ENCODE measurements at places on chromosomes 4 and X. TPM values are rescaled to one million over a fixed set of nuclear protein-coding genes. Genes with fewer than 3 reads are reported as not detected.

The MAGEA1 gene
- total RNA-seq: not detected

The VCX3A gene
- total RNA-seq: not detected

The FAM47E gene
- 6.6 TPM for total RNA-seq

The NUP62CL gene
- 4.7 TPM for total RNA-seq

The ASB5 gene
- not detected for total RNA-seq

The KCND1 gene
- 0.63 TPM for total RNA-seq

The F11 gene
- not detected for total RNA-seq

The DCLK2 gene
- total RNA-seq: 203 TPM

The GCNA gene
- total RNA-seq: 5.3 TPM

The RPA4 gene
- total RNA-seq: 2.8 TPM

The MAGEB17 gene
- total RNA-seq: not detected

The CFAP299 gene
- 1.9 TPM for total RNA-seq

The SYN1 gene
- total RNA-seq: 27.9 TPM

The ASMT gene
- not detected for total RNA-seq

The USP17L12 gene
- not detected for total RNA-seq

The TLR10 gene
- 0.63 TPM for total RNA-seq

The REPS2 gene
- total RNA-seq: 24.4 TPM

The MAGED4 gene
- total RNA-seq: 127 TPM

The KCTD8 gene
- 1.6 TPM for total RNA-seq

The WNK3 gene
- 61.3 TPM for total RNA-seq

The SERPINA7 gene
- not detected for total RNA-seq

The UGT2B15 gene
- not detected for total RNA-seq

The IL21 gene
- total RNA-seq: not detected

The TRIM60 gene
- total RNA-seq: not detected

The CITED1 gene
- 3.1 TPM for total RNA-seq

The SSX2B gene
- total RNA-seq: not detected

All from parietal lobe (tissue), 2 donors.